ENCODE measurements at places on chromosomes 4 and X.
A peak's percentile ranks its signal among the peaks of the same experiment; 100 is the strongest.

GRCh38 chr4:155032521-155033229 lies 175.8 kb upstream of the NPY2R start:
- no peak overlapping the region for H3K4me3 ChIP-seq
- no peaks in the 10 kb centered on the region for H3K27me3 ChIP-seq
- no peaks in the 10 kb centered on the region for H3K4me1 ChIP-seq
- H3K27ac ChIP-seq, result no peak overlapping the region
- no peak for DNase-seq

GRCh38 chrX:72358313-72358712 lies 52.6 kb upstream of the CITED1 start:
- DNase-seq, result no peak
- H3K27me3 ChIP-seq, result no peaks in the 10 kb centered on the region
- no peak overlapping the region for H3K4me3 ChIP-seq
- H3K27ac ChIP-seq, result no peak overlapping the region
- H3K36me3 ChIP-seq, result no peaks in the 10 kb centered on the region
- H3K4me1 ChIP-seq, result no peaks in the 10 kb centered on the region

GRCh38 chr4:118193421-118193820 lies 159.1 kb downstream of the NDST3 start:
- H3K36me3 ChIP-seq, result no peaks in the 10 kb centered on the region
- H3K27me3 ChIP-seq, result no peaks in the 10 kb centered on the region
- no peak for DNase-seq
- no peak overlapping the region for H3K4me3 ChIP-seq
- H3K27ac ChIP-seq, result no peak overlapping the region

DNA sequence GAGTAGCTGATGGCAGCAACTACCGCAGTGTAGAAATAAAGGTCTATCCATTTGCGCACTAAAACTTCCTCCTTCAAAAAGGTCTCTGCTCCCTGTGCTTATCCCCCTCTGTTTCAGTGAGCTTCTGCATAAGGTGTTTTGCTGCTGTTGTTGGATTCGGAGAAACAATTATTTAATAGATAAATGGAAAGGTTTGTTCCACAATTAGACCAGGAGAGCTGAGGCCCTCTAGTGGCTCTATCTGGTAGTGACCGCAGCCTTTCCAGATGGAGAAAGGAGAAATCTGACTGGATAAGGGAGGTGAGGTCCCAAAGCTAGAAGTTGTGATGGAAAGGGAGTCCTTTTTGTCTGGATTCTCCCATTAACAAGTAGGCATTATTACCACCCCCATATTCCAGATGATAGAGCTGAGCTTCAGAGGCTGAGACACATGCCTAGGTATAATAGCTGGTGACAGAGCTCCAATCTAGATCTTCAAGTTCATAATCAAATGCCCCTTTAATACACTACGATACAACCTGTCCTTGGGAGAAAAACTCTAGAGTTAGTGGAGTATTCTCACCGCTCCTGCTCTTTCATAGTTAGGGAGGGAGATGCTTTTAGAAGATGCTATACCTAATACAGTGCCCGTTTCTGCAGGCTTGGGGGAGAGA lies 5.1 kb upstream of the GABRQ start:
- peak; percentile 47 for DNase-seq
- no peaks in the 10 kb centered on the region for H3K36me3 ChIP-seq
- no peaks in the 10 kb centered on the region for H3K27me3 ChIP-seq
- H3K4me1 ChIP-seq, result no peaks in the 10 kb centered on the region

DNA sequence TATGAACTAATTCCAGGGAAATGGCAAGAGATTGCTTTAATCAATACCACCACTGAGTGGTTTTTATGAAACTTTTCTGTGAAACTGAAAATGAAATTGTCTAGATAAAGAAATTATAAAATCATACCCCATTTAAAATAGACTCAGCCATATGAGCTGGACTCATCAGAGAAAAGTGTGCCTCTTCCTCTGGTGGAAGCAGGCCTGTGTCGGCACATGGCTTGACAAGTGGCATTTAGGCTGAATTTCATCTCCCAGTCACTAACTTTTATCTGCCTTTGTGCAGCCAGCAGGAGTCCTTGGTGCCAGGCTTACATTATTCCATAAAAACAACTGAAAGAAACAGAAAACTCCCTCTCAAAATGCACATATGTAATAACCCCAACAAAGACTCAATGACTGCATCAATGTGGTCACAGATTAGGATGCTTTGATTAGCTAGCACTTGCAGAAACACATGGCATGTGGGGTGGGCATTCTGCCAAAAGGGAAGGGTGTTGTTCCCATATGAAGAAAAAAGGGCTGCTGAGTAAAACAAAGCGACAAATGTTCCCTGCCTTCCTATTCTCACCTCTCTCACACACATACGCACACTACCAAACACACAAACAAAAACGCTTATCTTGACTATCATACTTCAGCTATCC lies 232.3 kb downstream of the PABPC4L start:
- no peak overlapping the region for H3K27ac ChIP-seq
- H3K4me1 ChIP-seq, result no peaks in the 10 kb centered on the region
- no peaks in the 10 kb centered on the region for H3K36me3 ChIP-seq
- DNase-seq, result no peak
- H3K4me3 ChIP-seq, result no peak overlapping the region

Data from right lobe of liver (tissue), 6 donors.